Activated CD8-positive, alpha-beta memory T cell treated with anti-CD3 and anti-CD28 coated beads, Interleukin-2, amount 10 ng/mL, durations not matched to agents 7 days and 5 days (primary cell): ENCODE measurements at places on chromosomes 4 and X. TPM values are rescaled to one million over a fixed set of nuclear protein-coding genes. Genes with fewer than 3 reads are reported as not detected.
A peak's percentile ranks its signal among the peaks of the same experiment; 100 is the strongest.

The NCAPG gene
- total RNA-seq: 102 TPM

The AFM gene
- total RNA-seq: not detected

The RNF175 gene
- not detected for total RNA-seq

The PPARGC1A gene
- not detected for total RNA-seq

The HOPX gene
- 177 TPM for total RNA-seq

The PDE5A gene
- 0.18 TPM for total RNA-seq

The ATP1B4 gene
- total RNA-seq: not detected

The KLHL4 gene
- 0.23 TPM for total RNA-seq

DNA sequence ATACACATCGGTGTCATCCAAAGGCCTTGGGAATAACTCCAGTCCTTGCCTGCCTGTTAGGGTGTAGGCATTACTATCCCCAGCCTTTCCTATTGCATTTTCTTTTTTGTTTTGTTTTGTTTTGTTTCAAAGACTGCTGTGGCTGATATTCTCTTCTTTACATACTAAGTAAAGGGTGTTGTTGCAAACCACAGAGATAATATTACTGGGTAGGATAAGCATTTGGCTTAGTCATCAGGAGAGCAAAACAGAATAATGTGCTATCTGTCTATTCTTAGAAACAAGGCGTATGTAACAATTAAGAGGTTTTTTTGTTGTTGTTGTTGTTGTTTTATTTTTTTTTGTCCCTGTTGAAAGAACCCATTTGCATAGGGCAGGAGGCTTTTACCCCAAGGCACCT is 41.8 kb downstream of the UGT2B28 start:
- DNase-seq: no peak

GRCh38 chr4:8088966-8089491 is 69.6 kb downstream of the ABLIM2 start:
- no peak for DNase-seq

DNA sequence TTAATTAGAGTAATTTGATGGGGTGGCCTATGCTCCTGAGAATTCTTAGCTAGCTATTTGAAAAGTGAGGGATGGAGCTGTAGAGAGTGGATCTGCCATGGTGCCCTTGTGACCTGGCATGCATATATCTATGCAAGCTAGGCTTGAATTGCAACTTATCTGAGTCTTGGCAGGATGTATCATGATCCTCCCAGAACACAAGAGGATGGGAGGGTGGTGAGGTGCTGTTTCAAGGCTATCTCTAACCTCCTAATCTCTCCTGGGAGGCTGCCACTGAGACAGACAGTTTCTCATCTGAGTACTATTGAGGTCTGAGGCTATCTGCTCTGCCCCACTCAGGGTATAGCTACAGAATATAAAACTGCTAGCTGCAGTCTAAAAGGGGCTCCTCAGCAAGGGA is 56.6 kb downstream of the BRCC3 start:
- no peak for DNase-seq

DNA sequence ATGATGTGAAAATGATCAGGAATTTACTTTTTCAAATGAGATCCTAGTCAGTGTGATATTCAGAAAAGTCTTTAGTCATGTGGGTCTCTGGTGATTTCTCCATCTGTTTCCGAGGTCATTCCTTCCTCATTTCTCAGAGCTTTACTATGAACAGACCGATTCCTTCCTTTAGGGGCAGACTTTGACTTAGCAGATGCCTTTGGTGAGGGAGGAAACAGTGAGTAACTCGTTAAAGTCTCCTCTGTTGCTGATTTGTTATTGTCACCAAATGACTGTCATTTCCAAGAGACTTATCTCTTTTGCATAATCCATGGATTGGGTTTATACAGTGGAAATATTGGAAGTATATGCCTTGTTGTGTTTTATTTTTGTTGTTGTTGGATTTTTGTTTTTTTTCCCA is 76.2 kb upstream of the CD99 start:
- no peak for DNase-seq

DNA sequence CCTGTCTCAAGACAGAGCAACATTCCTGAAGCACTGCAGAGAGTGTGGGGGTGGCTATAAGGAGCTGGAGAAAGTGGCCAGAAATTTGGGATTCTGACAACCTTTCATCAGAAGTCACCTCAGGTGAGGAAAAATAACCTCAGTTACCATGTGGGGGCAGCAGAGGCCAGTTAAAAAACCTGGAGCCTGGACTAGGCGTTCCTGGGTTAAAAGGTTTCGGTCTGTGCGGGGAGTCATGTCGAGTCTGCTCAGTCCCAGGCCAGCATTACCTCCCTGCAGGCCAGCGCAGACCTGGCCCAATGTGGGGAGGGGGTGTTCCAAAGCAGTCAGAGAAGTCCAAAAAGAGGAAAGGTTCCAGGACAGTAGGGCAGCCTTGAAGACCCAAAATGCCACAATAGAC is 10.9 kb upstream of the NALF2 start:
- peak; percentile 44 for DNase-seq

GRCh38 chr4:86013621-86014020 is 346.2 kb downstream of the MAPK10 start:
- DNase-seq: no peak

- DNase-seq: no peak
These were observed 66.6 kb downstream of the FBXO8 start for GRCh38 chr4:174216799-174217272.

- no peak for DNase-seq
These were observed 48.8 kb downstream of the SHOX start for GRCh38 chrX:679291-679979.

DNA sequence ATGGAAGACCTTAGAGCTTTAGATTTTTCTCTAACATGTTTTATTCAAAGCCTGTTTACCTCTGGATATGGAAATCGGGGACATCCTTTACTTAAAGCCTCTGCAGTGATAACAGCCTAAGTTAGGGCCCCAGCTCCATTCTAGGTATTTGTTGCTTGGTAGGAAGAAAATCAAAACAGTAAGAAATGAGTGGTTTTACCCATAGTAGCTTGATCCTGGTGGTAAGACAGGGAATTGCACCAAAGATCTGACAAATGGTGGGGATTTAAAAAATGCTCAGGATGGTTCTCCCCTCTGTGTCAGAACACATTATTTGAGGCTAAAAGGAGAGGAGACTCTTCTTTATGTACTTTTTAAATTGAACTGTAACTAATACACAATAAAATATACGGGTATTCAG is 52.4 kb downstream of the AFF2 start:
- DNase-seq: no peak

- DNase-seq: no peak
These were observed 720 bp upstream of the STK26 start for GRCh38 chrX:132022198-132022966.

GRCh38 chr4:106338671-106339070 is 22.3 kb downstream of the AIMP1 start:
- DNase-seq: no peak

DNA sequence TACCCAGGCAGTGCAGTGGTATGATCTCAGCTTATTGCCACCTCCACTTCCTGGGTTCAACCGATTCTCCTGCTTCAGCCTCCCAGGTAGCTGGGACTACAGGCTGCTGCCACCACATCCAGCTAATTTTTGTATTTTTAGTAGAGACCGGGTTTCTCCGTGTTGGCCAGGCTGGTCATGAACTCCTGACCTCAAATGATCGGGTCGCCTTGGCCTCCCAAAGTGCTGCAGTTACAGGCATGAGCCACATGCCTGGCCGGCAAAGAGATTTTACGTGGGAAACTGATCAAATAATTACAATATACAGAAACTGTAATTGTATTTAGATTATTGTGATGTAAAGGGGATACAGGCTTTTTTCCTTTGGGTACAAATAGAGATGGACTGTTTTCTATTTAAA is 33.7 kb downstream of the RBPJ start:
- DNase-seq: no peak

GRCh38 chrX:18426004-18426320 is 554 bp downstream of the CDKL5 start:
- no peak for DNase-seq

DNA sequence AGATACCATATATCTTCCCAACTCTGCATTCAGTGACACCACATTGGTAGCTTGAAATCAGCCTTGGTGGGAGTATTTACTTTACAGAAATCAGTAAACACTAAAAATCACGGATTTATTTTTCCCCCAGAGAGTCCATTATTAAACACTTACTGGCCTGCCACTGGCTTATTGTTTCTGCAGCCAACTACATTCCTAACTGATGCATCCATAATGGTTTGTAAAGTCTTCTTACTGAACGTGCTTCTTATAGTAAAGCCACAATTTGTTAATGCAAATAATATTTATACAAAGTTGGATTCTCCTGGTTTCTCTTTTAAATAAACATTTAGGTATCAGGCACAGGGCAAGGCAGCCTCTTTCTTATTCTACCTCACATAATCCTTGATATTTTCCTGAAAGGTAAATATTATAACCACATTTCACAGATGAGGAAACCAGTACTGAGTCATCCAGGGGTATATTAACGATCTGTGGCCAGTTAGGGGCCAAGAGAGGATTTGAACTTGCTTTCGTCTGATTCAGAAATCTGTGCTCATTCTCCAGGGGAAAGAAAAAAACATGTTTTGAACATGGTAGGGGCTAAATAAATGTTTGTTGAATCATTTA is 136.5 kb downstream of the RAB28 start:
- no peak for DNase-seq

GRCh38 chr4:89142691-89143669 is 31.6 kb downstream of the TIGD2 start:
- no peak for DNase-seq

GRCh38 chr4:91373546-91373945 is 930.2 kb upstream of the GRID2 start:
- DNase-seq: no peak

DNA sequence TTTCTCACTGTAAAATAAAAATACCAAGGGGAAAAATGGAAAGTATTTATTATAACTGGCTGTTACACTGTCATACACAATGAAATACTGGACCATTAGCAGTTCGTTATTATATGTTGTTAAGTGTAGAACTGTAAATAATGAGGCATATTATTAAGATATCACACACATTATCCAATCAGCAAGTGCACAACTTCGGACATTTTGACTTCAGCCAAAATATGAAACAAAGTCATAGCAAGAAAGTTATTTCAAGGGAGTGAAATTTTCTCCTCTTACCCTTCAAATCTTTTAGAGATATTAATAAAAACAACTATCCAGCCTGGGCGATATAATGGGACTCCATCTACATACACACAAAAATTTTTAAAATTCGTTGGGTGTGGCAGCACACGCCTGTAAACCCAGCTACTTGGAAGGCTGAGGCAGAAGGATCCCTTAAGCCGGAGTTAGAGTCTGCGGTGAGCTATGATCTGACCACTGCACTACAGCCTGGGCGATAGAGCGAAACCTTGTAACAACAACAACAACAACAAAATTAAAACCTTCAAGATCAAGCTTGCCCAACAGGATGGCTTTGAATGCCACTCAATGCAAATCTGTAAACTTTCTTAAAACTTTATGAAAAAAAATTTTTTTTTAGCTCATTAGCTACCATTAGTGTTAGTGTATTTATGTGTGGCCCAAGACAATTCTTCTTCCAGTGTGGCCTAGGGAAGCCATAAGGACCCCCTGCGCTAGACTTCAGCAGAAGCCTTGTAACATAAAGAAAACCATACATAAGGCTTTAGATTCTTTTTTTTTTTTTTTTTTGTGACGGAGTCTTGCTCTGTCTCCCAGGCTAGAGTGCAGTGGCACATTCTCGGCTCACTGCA is 1.3 kb upstream of the CISD2 start:
- peak; percentile 42 for DNase-seq

GRCh38 chr4:86908251-86908657 is 16.0 kb upstream of the C4orf36 start:
- no peak for DNase-seq
